ENCODE measurements at places on chromosomes 12 and 14.

DNA sequence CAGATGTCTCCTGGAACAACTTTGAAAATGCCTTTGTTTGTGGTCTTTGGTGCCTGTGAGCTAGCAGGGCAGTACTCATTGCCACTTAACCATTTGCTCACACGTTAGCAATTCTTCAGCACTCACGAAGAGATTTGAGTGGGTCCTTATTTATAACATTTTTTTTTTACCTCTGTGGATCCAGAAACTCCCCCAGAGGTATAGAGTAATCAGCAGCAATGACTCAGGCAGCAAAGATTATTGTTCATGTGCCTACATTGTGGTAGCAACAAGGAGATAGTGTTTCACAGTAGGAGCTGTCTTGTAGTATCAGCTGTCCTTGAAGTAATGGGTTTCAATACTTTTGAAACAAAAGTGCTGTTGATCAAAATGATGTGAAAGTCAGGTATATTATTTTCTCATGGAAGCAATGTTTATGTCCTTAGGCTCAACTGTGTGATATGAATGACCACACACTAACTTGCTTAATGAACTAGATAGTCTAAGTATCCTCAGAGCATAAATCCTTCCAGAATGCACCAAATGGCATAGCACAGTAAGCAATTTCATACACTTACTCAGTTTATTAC lies 304.1 kb downstream of the EGLN3 start:
- DNase-seq: peak; percentile 34

DNA sequence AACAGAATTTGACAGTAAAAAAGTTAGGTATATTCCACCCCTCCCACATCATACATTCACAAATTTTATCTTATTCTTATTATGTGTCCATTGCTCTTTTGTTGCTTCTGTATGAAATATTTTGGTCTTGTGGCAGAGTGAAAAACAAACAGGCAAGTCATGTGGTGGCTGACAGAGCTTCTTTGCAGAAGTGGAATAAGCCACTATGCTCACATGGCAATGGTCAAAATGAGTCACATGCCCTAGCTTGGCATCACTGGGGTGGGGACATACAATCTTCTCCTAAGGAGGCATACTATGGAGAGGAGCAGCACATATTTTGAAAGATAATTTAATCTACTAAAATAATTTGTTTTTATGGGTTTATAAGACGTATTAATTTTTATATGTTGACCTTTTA lies 27.7 kb upstream of the CMA1 start:
- DNase-seq: no peak

DNA sequence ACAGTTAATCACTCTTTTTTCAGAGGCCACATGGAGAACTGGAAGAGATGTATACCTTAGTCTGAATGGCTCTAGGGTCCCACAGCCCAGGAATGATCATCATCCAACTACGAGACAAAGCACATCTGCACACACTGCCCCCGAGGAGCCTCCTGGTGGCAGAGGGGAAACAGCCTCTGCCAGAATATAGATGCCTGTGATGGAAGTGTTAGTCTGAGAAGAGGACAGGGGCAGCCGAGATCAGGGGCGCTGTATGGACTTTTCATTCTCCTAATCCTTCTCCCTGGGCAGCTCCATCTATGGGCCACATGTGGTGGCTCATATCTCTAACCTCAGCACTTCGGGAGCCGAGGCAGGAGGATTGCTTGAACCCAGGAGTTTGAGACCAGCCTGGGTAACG lies 82.8 kb upstream of the CAPRIN2 start:
- DNase-seq: no peak

DNA sequence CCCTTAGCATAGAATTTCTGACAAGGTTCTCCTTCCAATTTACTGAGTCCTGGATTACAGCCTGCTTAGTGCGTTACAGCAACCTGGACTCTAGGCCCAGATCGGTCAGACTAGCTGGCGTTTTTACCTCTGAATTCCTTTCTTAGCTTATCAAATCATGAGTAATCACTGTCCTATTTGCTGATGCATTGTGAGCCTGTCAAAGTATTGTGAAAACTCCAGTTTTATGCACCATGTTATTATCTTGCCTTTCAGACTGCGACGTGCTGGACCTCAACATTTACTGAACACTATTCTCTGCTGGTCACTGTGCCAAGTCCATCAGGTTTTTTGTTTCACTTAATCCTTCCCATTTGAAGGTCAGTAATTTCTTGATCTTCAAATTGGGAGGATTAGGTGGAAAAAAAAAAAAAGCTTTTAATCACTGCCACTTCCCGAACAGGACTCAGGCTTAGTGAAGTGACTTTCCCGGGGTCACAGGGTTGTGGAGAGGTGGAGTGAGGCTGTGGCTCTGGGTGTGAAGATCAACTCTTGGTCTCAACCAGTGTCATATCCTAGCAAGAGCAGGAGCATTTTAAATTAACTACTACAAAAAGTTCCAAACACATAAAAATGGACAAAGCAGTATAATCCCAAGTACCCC lies 31.2 kb downstream of the FBXO21 start:
- peak; percentile 10 for DNase-seq

- peak; percentile 61 for DNase-seq
Measured at GRCh38 chr14:52706724-52707706, at the start of gene PSMC6. PSMC6 (plus strand) TSS chr14:52707200; CDS start chr14:52707220, 20 bp downstream.

DNA sequence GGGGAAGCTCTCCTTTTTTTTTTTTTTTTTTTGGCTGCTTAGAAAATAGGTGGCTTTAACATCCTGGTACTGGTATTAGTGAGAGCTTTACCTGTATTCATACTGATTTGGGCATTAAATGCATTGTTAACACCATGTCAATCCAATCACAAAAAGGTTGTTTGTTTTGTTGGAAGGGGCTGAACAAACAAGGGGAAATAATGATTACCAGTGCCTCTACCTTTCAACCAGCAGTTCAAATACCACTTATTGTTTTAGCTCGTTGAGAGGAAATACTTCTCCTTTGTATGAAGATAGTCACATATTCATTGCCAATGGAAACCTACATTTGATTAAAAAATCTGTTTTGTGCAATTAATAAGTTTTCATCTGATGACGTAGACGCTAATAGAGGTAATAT lies 72.9 kb downstream of the MIPOL1 start:
- no peak for DNase-seq

DNA sequence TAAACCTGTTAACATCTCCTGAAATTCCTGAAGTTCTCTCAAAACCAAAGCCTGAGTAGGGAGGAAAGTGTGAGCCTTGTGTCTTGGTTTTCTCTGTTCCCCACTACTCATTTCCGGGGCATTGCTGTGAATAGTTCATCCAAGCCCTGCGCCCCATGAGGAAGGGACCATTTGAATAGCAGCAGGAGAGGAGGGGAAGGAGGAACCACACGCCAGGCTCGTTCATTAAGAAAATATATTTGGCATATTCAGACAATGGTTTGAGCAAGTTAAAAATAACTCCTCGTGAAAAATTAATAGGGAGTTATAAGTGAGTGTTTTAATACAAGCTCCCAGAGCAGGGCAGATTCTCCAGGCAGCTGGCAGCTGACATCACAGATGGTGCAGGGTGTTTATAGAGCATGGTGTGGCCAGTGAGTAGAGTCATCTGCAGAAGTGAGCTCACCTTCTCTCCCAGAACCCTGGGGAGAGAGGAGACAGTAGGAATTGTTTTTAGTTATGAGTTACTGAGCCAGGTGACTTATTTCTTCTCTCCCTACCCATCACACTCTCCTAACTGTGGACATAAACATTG lies 29.5 kb upstream of the CISTR start:
- DNase-seq: no peak
